ENCODE measurements at places on chromosomes 11 and 22.

DNA sequence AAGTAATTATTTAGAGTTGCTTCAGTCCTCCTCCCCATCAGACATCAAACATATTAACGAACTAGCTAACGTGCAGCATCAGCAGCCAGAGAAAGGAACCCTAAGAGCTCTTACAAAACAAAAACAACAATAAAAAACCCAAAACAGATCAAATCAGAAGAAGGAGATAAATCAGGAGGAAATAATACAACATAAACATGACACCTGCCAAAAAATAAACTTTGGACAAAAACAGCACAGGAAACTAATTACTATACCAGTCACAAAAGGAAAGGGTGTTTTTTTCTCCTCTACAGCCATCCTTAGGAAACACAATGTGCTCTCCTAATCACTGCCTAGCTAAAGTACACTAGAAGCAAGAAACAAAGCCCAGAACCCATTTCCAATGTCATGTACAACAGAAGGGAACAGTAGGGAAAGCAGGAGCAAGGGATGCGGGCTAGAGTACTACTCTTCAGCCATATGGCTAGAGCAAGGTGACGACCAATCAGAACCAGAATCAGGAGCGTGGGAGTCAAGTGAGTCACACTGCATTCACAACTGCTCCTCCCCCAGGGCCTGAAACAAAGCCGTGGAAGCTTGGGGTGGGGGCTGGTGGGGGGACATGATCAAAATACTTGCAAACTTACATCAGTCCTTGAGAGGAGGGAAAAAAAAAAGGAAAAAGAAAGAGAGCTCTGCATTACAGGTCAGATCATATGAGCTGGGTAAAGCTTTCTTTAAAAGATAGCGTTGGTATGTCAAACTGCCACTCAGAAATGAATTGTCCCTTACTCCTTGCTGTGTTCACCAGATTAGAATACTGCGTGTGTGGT lies 60.4 kb downstream of the LARGE2 start:
- no peak for DNase-seq

- no peak for DNase-seq
Observed at GRCh38 chr22:49179886-49180682, 647.6 kb downstream of the BRD1 start.

DNA sequence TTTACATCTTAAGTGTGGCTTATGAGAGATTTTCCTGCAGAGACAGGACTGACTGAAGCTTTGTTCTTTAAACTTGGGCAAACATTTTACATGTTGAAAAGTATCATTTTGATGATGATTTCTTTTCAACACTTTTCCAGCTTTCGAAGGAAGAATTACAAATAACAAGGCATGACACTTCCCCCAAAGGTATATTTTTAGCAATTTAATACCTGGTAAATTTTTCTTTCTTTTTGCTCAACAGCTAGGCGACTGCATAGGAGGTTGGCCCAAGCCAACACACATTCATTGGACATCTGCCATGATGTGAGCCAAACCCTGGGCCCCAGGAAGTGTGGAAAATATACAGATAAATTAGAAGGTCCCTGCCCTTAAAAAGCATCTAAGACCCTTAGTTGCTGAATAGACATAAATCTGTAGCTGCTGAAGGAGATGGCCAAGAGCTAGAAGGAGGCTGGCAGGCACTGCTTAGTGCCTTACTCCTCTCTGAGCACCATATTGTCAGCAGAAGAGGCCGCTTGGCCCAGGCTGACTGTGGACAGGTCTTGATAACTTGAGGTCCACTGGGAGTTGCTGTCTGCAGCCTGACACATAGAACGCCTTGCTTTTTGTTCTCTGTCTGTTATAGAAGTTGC lies 53.3 kb upstream of the CD44 start:
- no peak for DNase-seq

DNA sequence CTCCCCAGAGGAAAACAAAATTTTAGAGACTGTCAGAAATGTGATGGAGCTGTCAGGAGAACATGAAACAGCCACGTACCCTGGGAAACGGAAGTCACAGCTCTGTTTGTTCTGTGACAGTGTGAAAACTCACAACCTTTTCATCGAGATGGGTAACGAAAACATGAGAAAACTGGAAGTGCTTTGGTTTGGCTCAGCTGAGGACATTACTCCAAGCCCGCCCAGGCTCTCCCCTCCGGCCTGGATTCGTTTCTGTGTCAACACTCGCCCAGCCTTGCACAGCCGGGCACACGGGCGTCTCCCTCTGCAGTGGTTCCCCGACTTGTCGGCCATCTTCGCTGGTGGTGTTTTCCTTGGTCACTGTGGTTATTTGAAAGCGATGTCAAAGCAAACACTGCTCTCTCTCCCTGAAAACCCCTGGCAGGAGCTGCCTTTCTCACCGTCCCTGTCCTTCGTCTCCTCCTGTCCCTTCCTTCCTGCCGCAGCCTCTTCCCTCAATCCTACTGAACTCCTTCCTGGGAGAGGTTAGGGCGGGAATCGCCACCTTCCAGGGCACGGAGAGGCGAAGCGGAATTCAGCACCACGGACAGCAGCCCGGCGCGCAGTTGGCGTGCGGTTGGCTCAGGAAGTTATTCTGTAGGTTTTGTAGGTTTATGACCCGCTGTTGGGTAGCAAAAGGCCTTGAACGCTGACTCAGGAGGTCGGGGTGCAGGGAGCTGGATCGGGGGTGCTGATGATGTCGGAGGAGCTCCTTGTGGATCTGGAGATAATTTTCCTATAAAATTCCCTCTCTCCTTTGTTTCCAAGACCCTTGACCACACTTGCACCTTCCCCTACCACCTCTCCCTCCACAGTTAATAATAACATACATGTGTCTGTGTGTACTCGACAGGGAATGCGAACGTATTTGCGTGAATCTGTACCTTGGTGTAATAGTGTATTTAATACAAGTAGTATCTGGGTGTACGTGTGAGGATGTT lies 13.1 kb upstream of the RPS19BP1 start:
- no peak for DNase-seq

DNA sequence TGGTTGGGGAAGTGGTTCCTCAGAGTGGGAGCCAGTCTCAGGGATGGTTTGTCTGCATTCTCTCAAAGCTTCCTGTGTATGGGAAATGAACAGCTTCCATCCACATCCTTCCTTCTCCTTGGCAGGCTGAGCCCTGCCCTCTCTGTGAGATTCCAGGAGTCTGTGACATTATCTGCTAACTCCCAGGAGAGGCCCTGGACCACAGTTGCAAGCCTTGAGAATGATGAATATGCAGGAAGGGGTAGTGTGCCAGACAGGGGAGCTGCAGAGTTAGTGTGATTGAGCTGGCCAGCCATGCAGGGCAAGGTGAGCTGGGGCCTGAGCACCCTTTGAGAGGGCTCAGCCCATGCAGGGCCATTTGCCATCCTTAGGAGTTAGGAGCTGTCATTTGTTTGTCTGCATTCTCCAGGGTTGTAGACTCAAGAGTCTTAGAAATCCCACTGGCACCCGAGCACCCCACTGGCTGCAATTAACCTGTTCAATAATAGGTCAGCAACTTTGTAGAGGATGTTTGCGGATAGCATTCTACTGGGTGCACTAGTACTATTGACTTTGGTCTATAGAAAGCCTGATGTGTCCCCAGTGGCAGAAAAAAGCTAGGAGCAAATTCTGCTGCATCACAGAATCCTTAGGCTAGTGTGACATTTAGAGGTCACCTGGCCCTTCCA lies 299.0 kb upstream of the CADM1 start:
- no peak for DNase-seq

GRCh38 chr22:17569971-17570511 lies 6.7 kb downstream of the SLC25A18 start:
- DNase-seq, result no peak

Measured in SIG-M5 (cell line).